Small intestine (tissue), 16 donors: ENCODE measurements at places on chromosomes 13 and 19. TPM values are rescaled to one million over a fixed set of nuclear protein-coding genes. Genes with fewer than 3 reads are reported as not detected.

DNA sequence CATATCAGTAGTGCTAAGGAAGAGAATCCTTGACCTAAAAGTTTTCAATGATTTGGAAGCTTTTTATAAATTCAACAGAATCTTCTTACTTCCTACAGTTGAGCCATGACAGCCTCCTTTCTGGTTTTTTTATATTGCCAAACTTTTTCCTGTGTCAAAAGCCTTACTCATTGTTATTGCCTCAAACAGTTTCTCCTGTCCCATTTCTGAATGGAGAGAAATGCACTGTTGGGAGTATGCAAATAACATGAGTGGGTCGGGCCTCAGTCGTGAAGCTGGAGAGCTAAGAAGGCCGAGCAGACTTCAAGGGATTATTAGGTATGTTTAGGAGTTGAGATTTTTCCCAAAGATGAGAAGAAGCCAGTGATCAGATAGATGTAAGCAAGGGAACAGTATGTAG lies 766.4 kb upstream of the KLHL1 start:
- no peak overlapping the region for H3K4me3 ChIP-seq
- no peak overlapping the region for H3K27ac ChIP-seq
- no peaks in the 10 kb centered on the region for H3K36me3 ChIP-seq
- H3K4me1 ChIP-seq: no peaks in the 10 kb centered on the region
- DNase-seq: no peak

GRCh38 chr13:102758842-102759241 lies 14.7 kb downstream of the TEX30 start:
- no peak overlapping the region for H3K4me3 ChIP-seq
- H3K36me3 ChIP-seq: no peaks in the 10 kb centered on the region
- no peak overlapping the region for H3K27ac ChIP-seq
- H3K27me3 ChIP-seq: no peaks in the 10 kb centered on the region
- no peaks in the 10 kb centered on the region for H3K4me1 ChIP-seq

GRCh38 chr13:66559093-66559492 lies 671.0 kb downstream of the PCDH9 start:
- DNase-seq: no peak
- no peaks in the 10 kb centered on the region for H3K4me1 ChIP-seq
- H3K4me3 ChIP-seq: no peak overlapping the region
- H3K27me3 ChIP-seq: no peaks in the 10 kb centered on the region
- H3K36me3 ChIP-seq: no peaks in the 10 kb centered on the region

- DNase-seq: no peak
- no peak overlapping the region for H3K4me3 ChIP-seq
- no peaks in the 10 kb centered on the region for H3K27me3 ChIP-seq
- no peak overlapping the region for H3K27ac ChIP-seq
- no peaks in the 10 kb centered on the region for H3K36me3 ChIP-seq
Measured at GRCh38 chr13:35687336-35687735, 210.8 kb upstream of the MAB21L1 start.

- peak overlapping the region; percentile 94 for H3K27ac ChIP-seq
- no peak for DNase-seq
- no peaks in the 10 kb centered on the region for H3K4me1 ChIP-seq
Measured at GRCh38 chr19:48796298-48797083, 14.3 kb downstream of the BCAT2 start.

- no peak overlapping the region for H3K4me3 ChIP-seq
- no peak overlapping the region for H3K27ac ChIP-seq
- no peak for DNase-seq
Measured at GRCh38 chr19:1846517-1847204, 1.6 kb downstream of the REXO1 start.

DNA sequence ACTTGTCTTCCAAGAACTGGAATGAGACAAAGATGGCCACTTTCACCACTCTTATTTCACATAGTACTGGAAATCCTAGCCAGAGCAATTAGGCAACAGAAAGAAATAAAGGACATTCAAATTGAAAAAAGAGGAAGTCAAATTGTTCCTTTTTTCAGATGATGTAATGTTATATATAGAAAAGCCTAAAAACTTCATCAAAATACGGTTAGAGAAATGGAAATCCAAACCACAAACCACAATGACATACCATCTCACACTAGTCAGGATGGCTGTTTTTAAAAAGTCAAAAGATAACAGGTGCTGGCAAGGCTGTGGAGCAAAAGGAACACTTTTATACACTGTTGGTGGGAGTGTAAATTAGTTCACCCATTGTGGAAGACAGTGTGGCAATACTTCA lies 113.3 kb upstream of the SPRY2 start:
- no peaks in the 10 kb centered on the region for H3K4me1 ChIP-seq
- no peaks in the 10 kb centered on the region for H3K36me3 ChIP-seq
- no peak overlapping the region for H3K4me3 ChIP-seq

DNA sequence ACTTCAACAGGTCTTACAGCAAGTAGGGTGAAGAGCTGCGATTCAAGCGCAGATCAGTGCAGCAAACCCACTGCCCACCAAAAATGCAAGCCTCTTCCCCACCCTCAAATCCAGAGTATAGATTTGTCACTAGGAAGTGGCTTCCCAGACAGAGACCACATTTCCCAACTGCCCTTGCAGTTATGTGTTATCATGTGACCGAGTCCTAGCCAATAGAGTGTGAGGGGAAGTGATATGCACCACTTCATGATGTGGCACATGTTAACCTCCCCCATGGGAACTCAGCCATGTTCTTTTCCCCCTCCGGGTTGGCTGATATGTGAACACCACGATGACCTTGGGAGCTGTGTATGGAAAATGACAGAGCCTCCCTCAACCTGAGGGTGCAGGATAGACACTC lies 50.8 kb downstream of the MBD3L2B start:
- H3K27me3 ChIP-seq: no peaks in the 10 kb centered on the region
- no peak for DNase-seq
- no peaks in the 10 kb centered on the region for H3K4me1 ChIP-seq
- H3K27ac ChIP-seq: no peak overlapping the region
- no peaks in the 10 kb centered on the region for H3K36me3 ChIP-seq

DNA sequence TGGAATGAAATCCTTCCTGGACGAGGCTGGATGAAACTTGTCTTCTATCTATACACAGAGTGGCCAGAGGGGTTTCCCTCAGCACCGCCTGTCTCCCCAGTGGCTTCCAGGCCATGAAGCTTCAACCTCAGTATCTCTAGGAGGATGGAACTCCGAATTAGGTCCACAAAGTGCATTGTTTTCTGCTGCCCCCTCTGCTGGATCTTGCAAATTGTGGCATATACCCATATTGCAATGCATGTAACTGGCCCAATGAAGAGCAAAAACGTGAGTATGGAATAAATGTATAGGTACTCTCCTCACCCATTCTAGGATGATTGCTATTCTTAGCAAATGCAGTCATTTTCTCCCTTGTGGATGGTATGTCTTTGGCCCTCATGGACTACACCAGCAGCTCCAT lies 14.7 kb upstream of the LILRB4 start:
- no peaks in the 10 kb centered on the region for H3K36me3 ChIP-seq
- H3K4me1 ChIP-seq: no peaks in the 10 kb centered on the region
- H3K27me3 ChIP-seq: peaks cover 1% of the 10 kb centered on the region

DNA sequence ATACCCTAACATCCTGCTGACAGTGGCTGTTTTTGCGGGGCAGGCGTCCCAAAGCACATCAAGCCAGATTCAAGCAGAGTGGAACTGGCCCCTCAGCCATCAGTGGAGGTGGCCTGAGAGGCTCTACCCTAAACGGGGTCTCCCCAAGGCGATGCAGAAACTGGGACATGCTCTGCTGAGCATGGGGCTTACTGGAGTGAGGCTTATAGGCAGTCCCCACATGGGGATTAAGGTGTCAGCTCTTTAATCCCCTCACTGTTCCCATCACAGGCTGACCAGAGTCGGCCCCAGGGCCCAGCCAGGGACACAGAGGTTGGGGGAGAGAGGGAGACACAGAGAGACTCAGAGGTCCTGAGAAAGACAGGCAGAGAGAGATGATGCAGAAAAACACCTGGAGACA lies 17.0 kb downstream of the CYP2F1 start:
- no peaks in the 10 kb centered on the region for H3K36me3 ChIP-seq
- no peak for DNase-seq
- no peak overlapping the region for H3K27ac ChIP-seq
- H3K4me1 ChIP-seq: peaks cover 11% of the 10 kb centered on the region

- no peak for DNase-seq
- no peak overlapping the region for H3K27ac ChIP-seq
- no peak overlapping the region for H3K4me3 ChIP-seq
- H3K4me1 ChIP-seq: no peaks in the 10 kb centered on the region
- H3K36me3 ChIP-seq: no peaks in the 10 kb centered on the region
Measured at GRCh38 chr13:70923863-70924752, 815.9 kb upstream of the KLHL1 start.

- no peaks in the 10 kb centered on the region for H3K36me3 ChIP-seq
- no peaks in the 10 kb centered on the region for H3K4me1 ChIP-seq
- no peaks in the 10 kb centered on the region for H3K27me3 ChIP-seq
- DNase-seq: peak; percentile 83
Measured at GRCh38 chr13:103517066-103517767, 451.0 kb upstream of the SLC10A2 start.

DNA sequence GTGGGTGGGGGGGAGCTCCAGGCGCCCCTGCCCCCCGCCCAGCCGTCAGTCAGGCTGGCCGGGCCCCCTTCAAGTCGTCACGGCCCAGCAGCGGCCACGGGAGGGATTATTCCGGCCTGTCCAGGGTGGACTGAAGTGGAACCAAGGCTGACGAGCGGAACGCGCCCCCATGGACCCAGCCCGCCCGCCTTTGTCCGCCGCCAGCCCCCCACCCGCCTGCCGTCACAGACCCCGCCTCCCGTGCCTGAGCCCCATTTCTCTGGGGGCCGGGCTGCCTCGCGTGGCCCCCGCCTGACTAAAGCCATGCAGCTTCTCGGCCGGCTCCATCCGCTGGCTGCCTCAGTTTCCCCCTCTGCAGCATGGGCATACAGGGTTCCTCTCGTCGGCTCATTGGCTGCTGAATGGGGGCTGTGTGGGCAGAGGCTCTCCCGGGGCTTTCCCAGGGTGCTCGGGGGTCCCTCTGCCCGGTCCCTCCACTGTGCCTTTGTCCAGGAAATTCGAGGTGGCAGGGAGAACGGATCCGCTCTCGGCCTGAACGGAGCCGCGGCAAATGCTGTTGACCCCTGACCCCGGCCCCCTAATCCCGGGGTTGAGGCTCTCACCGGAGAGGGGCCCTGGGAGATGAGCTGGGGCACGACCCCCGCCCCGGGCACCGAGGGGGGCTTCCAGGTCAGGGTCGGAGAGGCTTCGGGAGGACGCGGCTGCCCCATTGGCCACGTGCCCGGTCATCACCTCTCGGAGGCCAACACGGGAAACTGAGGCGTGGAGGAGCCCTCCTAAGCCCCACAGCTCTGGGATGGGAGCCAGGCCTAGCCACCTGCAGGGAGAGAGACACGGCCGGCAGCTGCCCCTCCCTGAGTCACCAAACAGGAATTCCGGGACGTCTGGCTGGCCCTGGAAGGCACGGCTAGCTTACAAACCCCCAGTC lies 27.4 kb downstream of the EFNA2 start:
- no peak overlapping the region for H3K4me3 ChIP-seq
- no peak overlapping the region for H3K27ac ChIP-seq
- peaks cover 2% of the 10 kb centered on the region for H3K27me3 ChIP-seq
- peak; percentile 29 for DNase-seq

- no peaks in the 10 kb centered on the region for H3K36me3 ChIP-seq
- no peaks in the 10 kb centered on the region for H3K27me3 ChIP-seq
- no peak overlapping the region for H3K4me3 ChIP-seq
Measured at GRCh38 chr19:42433503-42434260, 6.5 kb upstream of the LIPE start.

GRCh38 chr13:35387682-35388250 lies 88.7 kb downstream of the MAB21L1 start:
- DNase-seq: no peak
- H3K4me3 ChIP-seq: no peak overlapping the region
- no peak overlapping the region for H3K27ac ChIP-seq
- H3K36me3 ChIP-seq: no peaks in the 10 kb centered on the region

DNA sequence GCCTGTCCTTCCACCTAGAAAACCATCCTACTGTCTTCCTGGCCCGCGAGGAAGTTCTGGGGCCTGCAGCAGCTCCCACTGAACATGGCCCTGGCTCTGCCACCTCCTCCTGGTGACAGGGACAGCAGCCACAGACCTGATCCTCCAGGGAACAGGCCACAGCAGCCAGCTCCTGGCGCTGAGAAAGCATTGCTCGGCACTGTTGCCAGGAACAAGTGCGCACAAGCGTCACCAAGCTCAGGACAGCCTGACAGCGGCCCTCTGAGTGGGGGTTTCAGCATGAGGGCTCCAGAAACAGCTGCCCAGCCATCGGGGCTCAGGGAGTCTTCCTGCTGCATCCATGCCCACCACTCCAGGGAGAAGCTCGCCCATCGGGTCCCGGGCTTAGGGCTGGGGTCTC lies 21.9 kb downstream of the AP3D1 start:
- no peaks in the 10 kb centered on the region for H3K27me3 ChIP-seq
- H3K4me3 ChIP-seq: no peak overlapping the region
- H3K4me1 ChIP-seq: no peaks in the 10 kb centered on the region

DNA sequence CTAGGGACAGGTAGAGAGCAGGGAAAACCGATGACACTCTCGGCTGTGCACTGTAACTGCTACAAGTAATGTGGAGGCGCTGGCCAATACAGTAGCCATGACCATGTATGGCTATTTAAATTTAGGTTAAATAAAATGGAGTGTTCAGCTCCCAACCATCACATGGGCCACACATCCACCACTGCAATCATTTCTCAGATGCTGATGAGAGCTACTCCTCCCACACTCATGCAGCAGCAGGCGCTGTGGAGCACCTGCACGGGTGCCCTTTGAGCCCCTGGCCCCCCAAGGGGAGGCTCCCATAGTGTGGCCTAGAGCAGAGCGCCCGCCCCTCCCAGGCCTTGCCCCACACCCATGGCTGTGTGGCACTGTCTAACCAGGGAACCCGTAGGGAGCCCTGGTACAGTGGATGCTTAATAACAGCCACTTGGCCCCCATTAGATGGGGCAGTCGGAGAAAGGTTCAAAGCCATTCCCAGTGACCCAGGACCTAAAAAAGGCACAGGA lies 6.0 kb downstream of the ACP4 start:
- H3K4me3 ChIP-seq: no peak overlapping the region
- no peak overlapping the region for H3K27ac ChIP-seq
- DNase-seq: peak; percentile 65
- no peaks in the 10 kb centered on the region for H3K27me3 ChIP-seq

DNA sequence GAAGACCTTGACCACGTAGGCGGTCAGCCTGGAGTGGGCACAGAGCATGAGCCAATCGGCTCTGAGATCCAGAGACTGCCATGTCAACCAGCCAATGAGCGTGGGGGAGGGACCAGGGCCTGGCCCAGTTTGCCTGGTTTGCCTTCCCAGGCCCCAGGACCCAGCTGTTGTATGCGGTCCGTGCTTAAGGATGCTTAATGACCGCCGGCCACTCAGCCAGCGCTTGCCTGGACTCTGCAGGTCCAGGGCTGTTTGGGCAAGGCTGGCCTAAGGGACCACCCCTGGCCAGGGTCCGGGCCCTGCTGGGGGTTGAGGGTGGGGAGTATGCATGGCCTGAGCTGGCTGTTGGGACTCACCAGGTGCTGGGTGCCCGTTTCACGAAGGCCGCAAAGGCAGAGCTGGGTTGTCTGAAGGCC lies 23.1 kb upstream of the TNFSF14 start:
- H3K4me3 ChIP-seq: no peak overlapping the region
- no peaks in the 10 kb centered on the region for H3K27me3 ChIP-seq
- H3K27ac ChIP-seq: no peak overlapping the region

STAP2 gene
- 194 TPM for polyA plus RNA-seq

FCAR gene
- 0.06 TPM for polyA plus RNA-seq

CEACAM4 gene
- 0.39 TPM for polyA plus RNA-seq

ARMC6 gene
- polyA plus RNA-seq: 17.8 TPM

FBN3 gene
- polyA plus RNA-seq: 0.04 TPM

MLLT1 gene
- polyA plus RNA-seq: 19.2 TPM

PPP1R13L gene
- 17.3 TPM for polyA plus RNA-seq

FUT3 gene
- polyA plus RNA-seq: 0.72 TPM
